ENCODE measurements at places on chromosomes 5 and 9.

DNA sequence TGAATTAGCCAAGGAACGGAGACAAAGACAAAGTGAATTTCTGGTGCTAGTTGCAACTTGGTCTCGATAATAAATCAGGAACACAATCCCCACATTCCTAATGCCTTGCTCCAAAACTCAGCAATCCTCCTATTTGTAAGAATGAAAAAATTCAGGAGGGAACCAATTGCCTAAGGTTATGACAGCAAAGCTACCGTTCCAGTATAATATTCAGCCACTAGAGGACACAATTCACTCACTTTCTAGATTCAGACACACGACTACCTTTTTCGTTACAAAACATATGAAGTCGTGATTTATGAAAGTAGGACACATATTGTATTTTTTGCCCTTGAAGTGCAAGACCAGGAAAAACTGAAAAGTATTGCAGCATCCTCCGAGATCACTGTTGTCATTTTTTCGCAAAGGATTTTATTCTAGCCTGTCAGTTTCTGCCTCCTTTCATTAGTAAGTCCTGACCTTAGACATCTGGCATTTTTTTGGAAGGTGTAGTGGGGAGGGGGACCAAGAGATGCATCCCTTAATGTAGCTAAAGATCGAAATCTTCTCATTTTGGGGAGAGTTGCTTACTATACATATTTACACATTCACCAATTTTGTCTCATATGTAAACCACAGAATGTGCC, 133.1 kb downstream of the DOCK8 start:
- peak; percentile 61 for DNase-seq

- no peak for DNase-seq
Measured at GRCh38 chr9:9326749-9327148, 1286.1 kb downstream of the PTPRD start.

DNA sequence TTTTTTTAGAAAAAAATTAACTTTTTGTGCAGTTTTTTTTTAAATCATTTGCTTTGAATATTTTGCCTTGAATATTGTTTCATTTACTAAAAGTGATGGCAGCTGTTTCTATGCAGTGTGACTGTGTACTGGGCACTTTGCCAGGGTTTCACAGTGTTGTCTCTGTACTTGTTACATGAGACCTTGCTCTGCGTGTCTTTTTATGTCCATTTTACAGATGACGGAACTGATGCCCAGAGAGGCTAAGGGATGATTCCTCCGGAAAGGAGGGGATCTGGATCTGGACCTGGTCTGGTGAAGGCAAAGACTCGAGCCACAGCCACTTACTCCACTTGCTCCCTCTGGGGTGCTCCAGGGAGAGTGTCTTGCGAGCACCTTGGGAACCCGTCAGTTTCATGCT, 124.8 kb upstream of the PTCH1 start:
- no peak for DNase-seq

GRCh38 chr9:126829035-126829434, 24.2 kb downstream of the ZBTB43 start:
- DNase-seq, result no peak

GRCh38 chr5:116661419-116661818, 86.8 kb upstream of the SEMA6A start:
- no peak for DNase-seq

DNA sequence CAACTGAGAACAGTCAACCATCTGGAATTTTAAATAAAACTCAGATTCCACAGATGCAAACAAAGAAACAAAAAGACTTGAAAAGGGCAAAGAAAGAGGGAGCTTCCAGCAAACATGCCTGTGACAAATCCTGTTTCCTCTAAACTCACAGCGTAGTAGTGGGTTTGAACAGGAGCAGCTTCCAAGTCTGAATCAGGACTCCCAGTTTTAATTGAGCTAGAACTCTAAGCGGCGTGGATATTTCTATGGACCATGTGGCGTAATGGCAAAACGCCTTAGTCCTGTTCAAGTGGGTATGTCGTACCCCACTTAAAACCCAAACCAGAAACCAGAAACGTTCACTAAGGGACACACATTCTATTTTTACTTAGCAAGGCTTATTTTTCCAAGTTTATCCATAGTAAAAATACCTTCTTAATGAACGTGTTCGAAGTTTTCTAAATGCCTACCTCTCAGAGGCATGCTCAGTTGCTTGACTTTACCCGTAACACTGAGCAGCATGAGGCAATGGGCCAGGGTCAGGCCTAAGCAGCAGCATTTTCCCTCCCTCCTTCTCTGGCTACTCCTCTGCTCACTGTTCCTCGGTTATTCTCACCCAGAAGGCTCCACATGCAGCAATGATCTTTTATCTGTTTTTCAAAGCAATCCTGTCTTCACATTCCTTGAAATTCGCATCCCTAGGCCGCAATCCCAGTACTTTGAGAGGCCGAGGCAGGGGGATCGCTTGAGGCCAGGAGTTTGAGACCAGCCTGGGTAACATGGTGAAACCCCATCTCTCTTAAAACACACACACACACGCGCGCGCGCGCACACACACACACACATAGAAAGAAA, 77.9 kb downstream of the FNBP1 start:
- DNase-seq, result peak; percentile 43

DNA sequence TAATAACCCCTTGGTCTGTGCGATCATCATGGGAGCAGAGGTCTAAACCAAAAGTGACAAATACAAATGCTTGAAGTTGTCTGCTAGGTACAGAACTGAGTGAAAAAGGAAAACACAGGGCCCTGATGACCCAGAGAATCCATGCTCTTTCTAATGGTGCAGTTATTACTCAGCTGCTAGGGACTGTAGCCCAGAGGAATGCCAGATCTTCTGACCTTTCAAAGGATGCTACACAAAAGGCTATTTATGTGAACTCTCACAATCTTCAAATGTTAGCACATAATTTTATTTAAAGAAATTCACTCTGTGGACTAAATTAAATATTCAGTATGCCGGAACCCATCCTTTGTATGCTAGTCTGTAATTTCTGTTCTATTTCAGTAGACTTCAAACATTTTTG, 79.9 kb downstream of the PRR16 start:
- no peak for DNase-seq

GRCh38 chr5:72283358-72283757, 36.7 kb downstream of the MRPS27 start:
- no peak for DNase-seq

GRCh38 chr9:122159026-122159924, at the start of the genes MORN5 and NDUFA8:
MORN5 (plus strand) TSS chr9:122159908; CDS start chr9:122159973, 65 bp downstream.
NDUFA8 (minus strand) TSS chr9:122159779; CDS start chr9:122159677, 102 bp downstream.
- peak; percentile 91 for DNase-seq

DNA sequence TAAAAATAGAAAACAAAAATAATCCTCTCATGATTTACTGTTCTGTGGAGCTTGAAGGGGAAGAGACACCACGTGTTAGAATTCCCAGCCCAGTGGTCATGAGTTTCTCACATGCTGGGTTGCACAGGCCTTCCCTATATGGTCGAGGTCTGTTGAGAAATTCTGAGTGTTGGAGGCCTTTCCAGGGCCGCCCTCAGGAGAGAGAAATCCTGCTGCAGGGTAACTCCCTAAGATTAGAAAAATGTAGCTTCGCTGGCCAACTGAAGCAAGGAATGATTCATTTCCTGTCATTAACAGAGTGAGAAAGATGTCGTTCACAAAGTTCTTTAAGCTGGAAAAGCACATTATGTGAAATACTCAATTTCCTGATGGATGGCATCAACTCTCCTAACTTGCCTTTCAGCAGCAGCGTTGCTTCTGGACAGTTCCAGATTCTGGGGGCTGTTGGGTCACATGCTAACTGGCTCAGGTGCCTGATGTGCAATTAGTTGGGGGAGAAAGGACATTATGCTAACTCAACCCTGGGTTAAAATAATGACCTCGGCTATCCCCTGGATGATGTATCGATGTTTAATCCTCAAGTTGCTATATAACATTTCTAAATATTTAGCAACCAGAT, 104.8 kb upstream of the CD180 start:
- peak; percentile 90 for DNase-seq

DNA sequence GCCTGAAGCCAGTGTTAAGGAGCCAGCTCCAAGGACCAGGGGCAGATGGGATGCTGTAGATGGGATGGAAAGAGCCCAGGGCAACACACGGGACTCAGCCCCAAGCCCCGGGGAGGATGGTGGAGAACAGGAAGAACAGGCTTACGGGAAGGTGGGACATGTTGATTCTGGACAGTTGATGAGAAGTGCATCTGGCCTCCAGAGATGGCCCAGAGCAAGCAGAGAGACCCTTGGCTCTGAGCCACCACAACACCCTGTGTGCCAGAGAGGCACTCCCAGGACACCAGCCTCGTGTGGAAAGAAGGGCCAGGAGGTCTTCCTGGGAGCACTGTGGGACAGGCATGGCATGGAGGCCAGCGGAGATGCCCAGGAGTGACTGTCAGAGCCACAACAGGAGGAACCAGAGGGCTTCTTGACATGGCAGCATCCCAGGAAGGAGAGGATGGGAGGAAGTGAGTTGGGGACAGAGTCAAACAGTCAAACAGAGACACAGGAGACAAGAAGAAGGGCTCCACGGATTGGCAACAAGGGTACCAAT, 156.3 kb upstream of the MVB12B start:
- no peak for DNase-seq

DNA sequence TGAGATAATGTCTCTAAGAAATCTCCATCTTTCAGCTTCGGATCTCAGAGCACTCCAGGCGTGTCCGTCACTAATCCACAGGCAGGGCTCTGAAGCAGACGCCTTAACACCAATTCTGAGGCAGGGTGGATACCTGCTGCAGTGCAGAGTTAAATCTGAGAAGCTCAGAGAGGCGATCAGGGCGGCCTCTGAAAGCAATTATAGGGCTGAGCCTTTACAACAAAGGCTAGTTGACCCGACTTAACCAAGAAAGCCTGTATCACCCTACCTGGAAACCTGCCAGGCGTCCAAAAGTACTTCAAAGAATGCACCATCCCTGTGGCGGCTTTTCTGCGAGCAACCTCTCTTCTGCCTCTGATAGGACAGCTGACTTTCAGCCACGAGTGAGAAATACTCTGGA, 134.8 kb upstream of the MSX2 start:
- no peak for DNase-seq

- peak; percentile 38 for DNase-seq
Measured at GRCh38 chr9:108607607-108608006, 248.2 kb downstream of the ACTL7B start.

DNA sequence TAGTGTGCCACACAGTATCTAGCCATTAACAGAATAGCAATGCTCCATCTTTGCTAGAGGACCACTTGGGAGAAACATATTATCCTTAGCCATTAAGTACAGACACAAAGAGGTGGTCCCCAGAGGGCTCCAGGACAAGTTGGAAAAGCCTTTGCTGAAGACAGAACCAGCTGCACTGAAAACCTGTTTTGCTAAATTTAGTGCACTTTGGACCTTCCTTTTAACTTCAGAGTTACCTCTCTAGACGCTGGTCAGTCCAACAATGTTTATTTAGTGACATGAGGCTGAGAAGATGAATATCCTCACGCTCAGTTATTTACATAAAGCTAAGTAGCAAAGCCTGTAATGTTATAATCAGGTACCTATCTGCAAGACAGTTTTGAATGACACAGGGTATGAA, 265.0 kb upstream of the ZNF608 start:
- DNase-seq, result peak; percentile 34

DNA sequence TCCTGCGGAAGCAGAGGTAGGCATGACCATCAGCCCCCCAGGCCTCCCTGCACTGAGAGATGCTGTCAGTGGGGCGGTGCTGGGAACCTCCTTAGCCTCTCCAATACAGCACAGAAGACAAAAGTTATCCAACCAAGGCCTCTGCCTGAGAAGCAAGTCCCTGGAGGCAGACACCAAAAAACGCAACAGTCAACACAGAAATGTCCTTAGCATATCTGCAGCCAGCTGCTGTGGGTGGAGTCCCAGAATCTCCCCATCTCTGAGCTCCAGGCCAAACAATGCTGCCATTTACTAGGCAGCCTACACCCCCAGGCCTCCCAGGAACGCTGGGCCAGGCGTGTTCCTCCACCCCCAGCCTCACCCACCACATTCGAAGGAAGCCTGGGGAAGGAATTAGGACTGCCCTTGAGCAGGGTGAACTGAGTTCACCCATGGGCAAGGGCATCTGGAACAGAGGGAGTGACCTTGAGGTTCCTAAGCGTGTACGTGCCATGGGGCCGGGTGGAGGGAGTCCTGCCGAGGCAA, 43.7 kb downstream of the STK10 start:
- no peak for DNase-seq
